B cell (primary cell): ENCODE measurements at places on chromosomes 12 and 14. TPM values are rescaled to one million over a fixed set of nuclear protein-coding genes. Genes with fewer than 3 reads are reported as not detected.

GRCh38 chr12:110590806-110591326 lies 7.7 kb upstream of the PPTC7 start:
- peak; percentile 92 for DNase-seq

DNA sequence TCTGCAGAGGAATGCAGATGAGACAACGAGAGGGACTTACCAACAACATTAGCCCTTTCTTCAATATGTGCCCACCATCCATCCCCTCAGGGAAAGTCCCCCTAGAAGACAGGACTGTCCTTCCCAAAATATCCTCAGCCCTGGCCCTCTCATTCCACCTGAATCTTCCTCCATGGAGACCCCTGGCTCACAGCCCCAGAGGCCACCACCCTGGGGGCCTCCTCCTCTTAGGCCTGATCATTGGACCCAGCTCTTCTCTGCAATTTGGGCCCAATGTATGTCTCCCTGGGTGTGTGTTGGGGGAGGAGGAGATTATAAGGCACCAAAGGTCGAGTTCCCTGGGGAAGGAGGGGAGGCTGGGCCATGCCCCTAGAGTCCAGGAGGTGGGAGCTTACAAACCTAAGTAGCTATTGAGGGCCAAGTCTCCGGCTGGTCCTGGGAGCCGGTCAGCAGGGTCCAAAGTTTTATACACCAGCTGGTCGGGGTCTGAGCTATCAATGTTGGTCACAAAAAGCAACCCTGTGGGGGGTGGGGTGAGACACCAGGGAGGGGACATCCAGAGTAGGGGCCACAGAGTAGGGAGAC lies 8.1 kb downstream of the ITGA7 start:
- no peak for DNase-seq

DNA sequence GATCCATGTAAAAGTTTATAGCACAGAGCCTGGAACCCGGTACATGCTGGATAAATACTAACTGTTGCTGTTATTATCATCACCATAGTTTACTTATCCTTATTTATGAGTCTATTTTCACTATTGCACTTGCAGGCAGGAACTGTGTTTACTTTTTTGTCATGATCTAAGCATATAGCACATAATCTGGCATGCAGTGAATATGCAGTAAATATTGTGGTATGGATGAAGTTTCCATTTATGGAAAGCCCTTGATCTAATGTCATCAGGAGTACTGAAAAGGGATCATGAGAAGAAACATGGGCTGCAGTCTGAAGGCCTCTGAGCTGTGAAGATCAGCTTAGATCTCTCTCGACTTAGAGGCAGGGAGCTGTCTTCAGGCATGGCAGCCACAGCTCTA lies 91.6 kb downstream of the KCNK13 start:
- no peak for DNase-seq

DNA sequence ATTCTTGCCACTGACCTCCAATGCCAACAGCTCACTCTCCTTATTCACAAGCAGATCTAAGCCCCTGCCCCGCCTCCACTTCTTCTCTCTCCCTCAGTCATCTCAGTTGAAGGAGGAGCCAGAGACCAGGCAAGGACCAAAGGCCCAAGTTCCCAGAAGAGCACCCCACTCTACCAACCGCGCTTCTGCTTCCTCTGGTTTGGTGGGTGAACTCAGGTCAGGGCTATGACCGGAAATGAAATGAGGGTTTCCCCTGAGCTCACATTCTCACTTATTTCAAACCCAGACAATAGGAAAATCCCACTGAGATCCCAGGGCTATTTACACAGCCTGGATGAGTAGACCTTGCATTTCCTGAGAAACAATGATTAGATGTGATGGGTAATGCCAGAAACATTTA lies 9.9 kb downstream of the DPF3 start:
- DNase-seq = no peak

DNA sequence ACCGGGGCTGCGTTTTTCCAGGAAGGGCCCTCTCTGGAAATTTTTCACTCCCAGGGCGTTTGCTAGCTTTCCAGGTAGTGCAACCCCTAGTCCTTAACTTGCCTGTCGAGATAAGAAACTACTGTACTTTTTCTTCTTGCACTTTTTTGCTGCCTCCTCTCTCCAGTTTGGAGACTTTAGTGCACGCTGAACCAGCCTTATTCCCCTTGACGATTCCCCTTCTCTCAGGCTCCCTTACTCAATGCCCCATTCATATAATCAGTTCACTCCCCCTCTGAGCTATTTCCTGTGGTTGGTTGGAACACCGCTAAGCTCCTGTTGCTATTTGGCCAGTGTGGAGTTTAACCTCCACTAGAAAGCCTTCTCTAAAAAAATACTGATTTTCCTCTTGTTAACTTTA lies 682 bp downstream of the CREBL2 start:
- DNase-seq = no peak

DNA sequence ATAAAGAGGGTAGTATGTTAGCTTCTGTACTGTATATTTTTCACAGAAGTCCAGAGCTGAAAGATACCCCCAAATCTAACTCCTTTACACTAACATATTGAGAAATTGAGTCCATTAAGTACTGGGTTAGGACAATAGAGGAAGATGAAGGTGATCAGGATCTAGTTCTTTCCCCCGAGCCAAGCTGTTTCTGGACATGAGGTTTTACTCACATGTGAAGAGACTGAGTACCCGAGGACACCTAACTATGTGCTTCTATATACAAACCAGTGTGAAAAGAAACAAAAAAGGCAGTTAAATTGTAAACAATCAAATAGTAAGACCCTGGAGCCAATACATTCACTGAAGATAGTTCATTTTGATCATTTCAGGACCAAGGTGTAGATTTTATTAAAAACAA lies 3.8 kb upstream of the TRHDE start:
- no peak for DNase-seq

DNA sequence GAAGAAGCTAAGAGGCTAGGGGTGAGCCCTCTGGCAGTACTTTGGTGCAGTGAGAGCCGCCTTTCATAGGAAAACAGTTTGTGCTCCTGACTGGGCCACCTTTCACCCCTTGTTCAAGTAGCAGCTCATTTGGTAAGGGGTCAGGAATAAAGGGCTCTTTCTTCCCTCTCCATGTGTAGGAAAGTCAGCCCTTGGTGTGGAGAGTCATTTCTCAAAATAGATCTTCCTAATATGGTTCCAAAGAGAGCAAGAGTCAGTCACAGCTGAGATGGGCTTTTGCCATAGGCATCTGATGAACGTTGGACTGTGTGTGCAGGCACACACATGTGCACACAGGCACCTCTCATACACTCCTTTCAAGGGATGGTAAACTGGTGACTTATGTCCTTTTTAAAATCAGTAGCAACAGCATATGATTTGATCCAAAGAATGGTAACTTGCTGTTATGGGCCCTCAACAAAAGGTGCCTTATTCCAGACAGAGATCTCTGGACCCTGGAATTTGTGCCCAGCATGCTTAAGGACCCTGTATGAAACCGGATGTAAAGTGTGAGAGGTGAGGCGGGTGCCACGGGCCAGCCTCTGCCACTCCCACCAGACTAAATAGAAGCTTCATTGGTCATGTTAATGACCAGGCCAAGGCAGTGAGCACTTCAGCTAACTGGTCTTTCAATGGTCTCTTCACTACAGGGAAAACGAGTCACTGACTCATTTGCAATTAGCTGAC lies 16.7 kb upstream of the RIC8B start:
- no peak for DNase-seq

- no peak for DNase-seq
Measured at GRCh38 chr14:33786091-33786825, 164.6 kb downstream of the EGLN3 start.

DNA sequence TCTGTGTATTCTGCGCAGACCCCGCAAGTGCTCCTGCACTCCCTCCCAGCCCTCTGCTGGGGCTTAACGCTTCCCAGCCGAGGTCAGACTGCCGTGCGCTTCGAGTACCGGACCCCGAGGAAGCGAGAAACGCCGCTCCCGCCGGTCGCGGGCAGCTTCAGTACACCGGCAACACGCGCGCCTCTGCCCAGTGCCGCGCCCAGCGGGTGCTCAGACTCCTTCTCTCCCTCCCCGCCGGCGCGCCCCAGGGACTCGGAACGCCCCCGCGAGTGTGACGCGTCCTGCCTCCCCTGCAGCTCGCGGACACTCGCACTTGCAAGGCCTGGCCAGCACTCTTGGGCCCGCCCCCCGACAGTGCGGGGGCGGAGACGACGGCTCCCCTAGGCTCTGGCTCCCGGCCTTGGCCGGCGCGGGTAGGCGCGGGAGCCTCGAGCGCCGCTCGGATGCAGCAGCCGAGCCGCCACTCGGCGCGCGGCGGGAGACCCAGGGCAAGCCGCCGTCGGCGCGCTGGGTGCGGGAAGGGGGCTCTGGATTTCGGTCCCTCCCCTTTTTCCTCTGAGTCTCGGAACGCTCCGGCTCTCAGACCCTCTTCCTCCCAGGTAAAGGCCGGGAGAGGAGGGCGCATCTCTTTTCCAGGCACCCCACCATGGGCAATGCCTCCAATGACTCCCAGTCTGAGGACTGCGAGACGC lies at the start of gene PTGER2:
Gene PTGER2 (plus strand): TSS at position 410 of the 692 bp plus-strand sequence. CDS start 237 bp downstream, at position 647.
- DNase-seq = peak; percentile 58

DNA sequence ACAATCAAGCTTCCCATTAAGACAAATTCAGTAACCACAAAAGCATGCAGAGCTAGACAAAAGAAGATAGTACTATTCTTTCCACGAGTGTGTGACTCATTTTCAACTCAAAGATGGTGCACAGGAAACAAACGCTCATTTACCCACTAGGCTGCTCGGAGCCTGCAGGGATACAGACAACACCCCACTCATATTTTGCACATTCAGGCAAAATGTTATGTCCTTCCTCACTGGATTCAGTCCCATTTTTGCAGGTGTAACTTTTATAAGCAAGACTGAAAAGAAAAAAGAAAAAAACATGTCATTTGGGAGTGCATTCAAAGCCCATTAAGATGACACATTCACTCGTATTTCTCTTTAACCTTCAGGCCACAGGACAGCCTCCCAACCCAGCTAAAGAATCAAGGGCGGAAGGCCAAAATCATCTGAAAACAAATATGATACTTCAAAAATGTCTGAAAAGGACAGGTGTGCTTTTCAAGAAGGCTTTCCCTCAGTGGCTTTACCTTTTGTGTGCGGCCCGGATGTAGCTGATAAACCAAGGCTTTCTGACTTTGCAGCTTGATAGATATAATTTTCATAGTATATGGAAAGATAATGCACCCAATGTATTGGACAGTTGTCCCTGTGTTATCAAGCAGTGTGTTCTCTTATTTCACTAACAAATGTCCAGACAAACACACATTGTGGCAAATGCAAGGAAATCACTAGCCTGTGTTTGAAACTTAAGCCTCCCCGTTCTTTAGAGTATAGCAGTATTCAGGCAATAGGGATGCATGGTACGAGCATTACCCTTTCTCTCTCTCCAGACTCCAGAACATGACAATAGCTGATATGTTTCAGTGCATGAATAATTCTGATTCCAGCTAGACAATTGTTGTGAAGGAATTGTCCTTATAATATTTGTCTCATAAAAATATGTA lies 147.8 kb upstream of the KRR1 start:
- DNase-seq = no peak

CREBL2 gene
- 20.2 and 22.1 TPM in 2 replicates for total RNA-seq

KRT2 gene
- total RNA-seq = not detected in 2 replicates

GRCh38 chr14:60722357-60723115 lies 1.6 kb downstream of the SIX4 start:
- peak; percentile 56 for DNase-seq

GRCh38 chr14:21070610-21071224 lies 613 bp downstream of the ARHGEF40 start:
- no peak for DNase-seq

GRCh38 chr12:91511795-91512420 lies 329.3 kb upstream of the DCN start:
- DNase-seq = no peak

DNA sequence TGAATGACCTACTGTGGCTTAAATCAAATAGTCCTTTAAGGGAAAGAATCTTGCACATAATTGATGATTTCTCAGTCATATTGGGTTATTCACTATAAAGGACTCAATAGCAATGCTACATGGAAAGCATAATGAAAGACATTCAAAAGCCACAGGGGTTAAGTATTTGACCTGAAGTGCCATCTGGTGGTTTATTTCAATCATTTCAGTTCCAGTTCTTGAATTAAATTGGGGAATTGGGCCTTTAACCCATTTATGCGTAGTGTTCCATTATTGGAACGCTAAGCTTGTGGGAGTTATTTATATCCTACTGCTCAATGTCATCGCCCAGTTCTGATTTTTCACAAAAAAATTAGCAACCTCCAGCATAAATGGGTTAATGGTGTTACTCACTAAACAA lies 41.3 kb upstream of the C12orf71 start:
- DNase-seq = peak; percentile 48

DNA sequence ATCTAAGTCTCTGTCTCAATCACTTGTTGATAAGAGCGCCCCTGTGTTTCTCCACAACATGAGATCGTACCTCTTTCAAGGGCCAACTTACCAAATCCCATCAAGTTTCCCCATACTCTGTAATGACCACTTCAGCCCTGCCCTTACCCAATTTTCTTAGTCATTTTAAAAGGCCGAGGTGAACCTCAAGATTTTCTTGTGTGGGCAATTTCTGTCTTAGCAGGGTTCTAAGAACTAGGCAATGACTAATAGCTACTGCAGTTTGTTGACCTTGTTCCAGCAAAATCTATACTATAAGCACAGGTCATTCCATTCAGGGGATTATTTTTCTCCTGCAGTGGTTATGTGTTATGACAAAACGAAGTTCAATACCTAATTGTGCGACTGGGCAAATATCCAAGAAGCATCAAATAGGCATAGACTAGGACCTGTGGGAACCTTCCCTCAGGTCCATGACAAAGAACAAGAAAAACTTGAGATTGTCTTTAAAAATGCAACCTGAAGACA lies 359.8 kb downstream of the PCNX1 start:
- no peak for DNase-seq

- DNase-seq = no peak
Measured at GRCh38 chr12:24411948-24412347, 462.5 kb upstream of the SOX5 start.

- no peak for DNase-seq
Measured at GRCh38 chr14:101118746-101119591, 215.4 kb upstream of the RTL1 start.

- DNase-seq = no peak
Measured at GRCh38 chr14:36214476-36215216, 38.1 kb upstream of the PTCSC3 start.

GRCh38 chr12:121576851-121577391 lies 3.9 kb downstream of the KDM2B start:
- DNase-seq = no peak

GRCh38 chr12:47725893-47726292 lies 603 bp upstream of the ENDOU start:
- DNase-seq = no peak

- DNase-seq = no peak
Measured at GRCh38 chr12:92482599-92482998, 220.2 kb upstream of the PLEKHG7 start.

- peak; percentile 86 for DNase-seq
Measured at GRCh38 chr12:64665514-64665913, 55.2 kb downstream of the RASSF3 start.

RNU4-1 gene
- 3,269 and 3,426 TPM in 2 replicates for total RNA-seq

KRT85 gene
- not detected in 2 replicates for total RNA-seq

GRCh38 chr14:34180869-34181268 lies 230.0 kb upstream of the EGLN3 start:
- no peak for DNase-seq

DNA sequence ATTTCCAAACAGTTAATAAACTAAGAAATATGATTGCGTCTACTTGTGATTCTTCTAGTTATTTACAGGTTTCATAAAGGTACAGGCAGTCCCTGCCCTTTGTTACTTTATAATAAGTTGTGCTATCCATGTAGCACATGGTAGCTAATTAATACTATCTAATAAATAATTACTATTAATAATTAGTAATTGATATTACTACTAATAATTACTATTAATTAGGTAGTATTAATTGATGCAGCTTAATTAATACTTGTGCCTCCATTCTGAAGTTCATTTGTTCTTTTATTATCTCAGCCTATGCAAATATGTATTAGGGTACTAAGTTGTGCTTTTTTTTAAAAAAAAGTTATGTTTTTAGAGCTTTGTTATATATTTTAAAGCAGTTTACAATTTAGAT lies 92.3 kb upstream of the TRHDE start:
- no peak for DNase-seq

KRT72 gene
- not detected in 2 replicates for total RNA-seq
